Stimulated activated CD8-positive, alpha-beta memory T cell treated with anti-CD3 and anti-CD28 coated beads, Interleukin-15, amount 100 ng/mL, for 24 hours (primary cell): ENCODE measurements at places on chromosomes 5 and 9.

GRCh38 chr5:84718377-84718776 is 333.7 kb upstream of the EDIL3 start:
- no peak for DNase-seq

- DNase-seq, result no peak
These were observed 4.6 kb upstream of the CTNNA1 start for GRCh38 chr5:138748630-138749081.

DNA sequence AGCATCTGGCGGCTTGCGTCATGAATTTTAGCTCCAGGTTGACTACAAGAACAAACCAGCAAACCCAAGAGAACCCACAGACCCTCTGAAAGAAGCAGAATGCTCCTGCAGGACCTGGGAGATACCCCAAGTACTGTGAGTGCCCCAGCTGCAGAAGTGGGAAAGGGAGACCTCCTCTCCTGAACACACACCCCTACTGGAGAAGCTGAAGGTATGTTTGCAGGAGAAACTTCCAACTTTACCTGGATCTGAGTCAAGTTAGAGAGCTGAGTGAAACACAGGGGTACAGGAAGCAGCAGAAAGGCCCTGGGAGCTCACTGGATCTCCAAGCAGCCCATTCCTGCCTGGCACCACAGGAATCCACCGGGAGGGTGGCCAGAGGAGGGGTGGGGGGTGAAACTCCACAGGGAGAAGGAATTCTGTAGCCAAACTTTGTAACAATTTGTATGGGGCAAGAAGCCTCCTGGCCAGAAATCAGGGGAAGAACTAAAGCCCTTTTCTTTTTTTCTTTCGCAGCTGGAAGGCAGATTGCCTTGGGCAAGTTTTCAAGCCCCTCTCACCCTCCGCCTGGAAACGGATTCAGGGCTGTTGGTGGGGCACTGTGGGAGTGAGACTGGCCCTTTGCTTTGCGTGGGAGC is 576.2 kb downstream of the BNC2 start:
- DNase-seq, result no peak

- no peak for DNase-seq
These were observed 24.0 kb downstream of the HNRNPK start for GRCh38 chr9:83956086-83956435.

GRCh38 chr9:72292256-72292682 is 72.7 kb downstream of the ZFAND5 start:
- no peak for DNase-seq

DNA sequence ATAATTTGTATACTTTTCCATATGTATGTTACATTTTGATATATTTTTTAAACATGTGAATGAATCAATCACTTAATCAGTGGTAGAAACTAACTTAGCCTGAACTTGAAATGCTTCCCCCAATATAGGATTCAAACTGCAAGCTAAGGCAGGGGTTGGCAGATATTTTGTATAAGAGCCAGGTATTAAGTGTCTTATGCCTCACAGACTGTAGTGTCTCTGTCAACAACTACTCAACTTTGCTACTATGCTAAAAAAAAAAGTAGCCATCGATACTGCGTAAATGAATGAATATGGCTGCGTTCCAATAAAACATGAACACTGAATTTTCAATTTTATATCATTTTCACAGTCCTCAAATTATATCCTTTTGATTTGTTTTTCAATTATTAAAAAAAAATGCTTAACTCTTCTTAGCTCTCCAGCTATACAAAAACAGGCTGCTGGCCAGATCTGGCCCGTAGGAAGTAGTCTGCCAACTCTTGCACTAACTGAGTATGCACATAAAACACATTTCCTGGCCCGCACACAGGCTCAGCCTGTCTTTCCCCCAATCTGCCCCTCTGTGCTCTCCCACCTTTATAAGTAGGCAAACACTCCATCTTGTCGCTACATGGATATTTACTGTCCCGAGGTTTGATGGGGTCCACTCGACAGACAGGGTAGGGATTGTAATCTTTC is 91.8 kb downstream of the SAXO1 start:
- DNase-seq, result no peak

- DNase-seq, result no peak
These were observed 46.6 kb downstream of the RMI1 start for GRCh38 chr9:84027201-84027600.

DNA sequence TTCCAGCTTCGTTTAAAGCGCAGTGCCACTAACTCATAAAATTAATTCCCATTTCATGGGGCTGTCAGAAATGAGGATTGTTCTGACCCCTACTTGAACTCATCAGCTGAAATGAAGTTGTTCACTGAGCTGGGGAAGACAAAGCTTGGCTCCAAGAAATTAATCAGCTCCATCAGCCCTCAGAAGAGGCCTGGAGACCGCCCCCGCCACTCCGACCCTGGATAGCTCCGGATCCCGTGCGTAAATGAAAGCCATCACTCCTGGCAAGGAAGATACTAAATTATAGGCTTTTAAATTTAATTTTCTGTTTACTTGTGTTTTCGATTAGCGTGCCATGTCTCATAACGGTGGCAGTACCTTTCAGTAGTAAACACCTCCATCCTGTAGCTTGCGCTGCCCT is 142.8 kb upstream of the IRX2 start:
- DNase-seq, result no peak

DNA sequence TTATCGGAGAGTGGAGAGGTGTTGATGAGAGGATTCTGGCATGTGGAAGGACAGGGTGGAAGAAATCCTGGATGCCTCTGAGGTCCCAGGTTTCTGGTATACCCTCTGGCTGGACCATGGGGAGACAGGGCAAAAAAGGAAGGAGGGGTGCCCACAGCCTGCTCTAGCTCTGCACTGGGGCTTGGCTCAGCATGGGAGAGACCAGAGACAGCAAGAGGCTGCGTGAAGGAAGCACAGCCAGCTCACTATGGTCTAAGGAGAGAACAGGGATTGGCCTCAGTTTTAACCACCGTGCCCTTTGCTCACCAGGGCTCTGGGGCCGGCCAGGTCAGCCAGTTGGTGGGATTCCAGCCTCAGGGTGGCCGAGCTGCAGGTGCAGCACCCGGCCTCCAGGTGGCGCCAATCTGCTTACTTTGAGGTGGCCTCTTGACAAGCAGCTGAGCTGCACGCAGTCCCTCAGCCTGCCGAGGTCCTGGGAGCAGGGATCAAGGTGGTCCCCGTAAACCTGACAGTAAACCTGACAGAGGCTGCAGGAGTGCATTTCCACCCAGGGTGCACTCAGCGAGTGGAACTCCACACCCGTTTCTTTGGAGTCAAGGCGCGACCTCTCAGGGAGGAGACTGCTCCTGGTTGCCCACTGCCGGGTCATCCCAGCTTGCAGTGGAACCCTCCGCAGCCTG is 25.0 kb upstream of the SPTLC1 start:
- DNase-seq, result peak; percentile 53

- no peak for DNase-seq
These were observed 80.0 kb upstream of the NTRK2 start for GRCh38 chr9:84589542-84589941.

DNA sequence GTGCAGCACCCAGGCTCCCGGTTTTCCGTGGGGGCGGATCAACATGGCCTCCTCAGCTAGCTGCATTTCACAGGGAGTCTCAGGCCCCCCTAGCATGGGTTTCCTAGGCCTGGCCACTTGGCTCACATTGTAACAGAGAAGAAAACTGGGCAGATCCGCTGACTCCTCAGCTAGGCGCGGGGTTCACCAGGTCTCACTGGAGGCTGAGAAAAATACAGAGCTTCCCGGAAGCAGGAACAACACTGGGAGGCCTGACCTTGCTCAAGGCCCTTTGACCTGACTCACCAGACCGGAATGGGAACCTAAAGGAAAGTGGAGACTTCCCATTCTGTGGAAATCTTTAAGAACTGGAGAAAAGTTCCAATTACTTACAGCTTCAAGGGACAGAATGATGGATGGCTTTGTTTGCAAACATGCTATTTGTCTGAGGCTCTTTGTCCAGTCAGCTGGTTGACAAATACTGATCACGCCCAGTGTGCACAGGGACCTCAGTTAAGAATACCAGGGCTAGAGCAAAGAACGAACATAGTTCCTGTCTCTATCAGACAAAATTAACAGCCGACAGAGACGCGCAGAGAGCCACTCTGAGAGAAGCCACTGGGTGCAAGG is 88.7 kb upstream of the LRRTM2 start:
- no peak for DNase-seq

- DNase-seq, result no peak
These were observed 69.2 kb downstream of the CDH18 start for GRCh38 chr5:19918780-19919179.

GRCh38 chr5:25090275-25090674 is 445.5 kb upstream of the CDH10 start:
- no peak for DNase-seq

GRCh38 chr9:8071445-8071798 is 271.8 kb upstream of the DMAC1 start:
- no peak for DNase-seq

GRCh38 chr5:78811121-78811817 is 162.7 kb upstream of the LHFPL2 start:
- no peak for DNase-seq

DNA sequence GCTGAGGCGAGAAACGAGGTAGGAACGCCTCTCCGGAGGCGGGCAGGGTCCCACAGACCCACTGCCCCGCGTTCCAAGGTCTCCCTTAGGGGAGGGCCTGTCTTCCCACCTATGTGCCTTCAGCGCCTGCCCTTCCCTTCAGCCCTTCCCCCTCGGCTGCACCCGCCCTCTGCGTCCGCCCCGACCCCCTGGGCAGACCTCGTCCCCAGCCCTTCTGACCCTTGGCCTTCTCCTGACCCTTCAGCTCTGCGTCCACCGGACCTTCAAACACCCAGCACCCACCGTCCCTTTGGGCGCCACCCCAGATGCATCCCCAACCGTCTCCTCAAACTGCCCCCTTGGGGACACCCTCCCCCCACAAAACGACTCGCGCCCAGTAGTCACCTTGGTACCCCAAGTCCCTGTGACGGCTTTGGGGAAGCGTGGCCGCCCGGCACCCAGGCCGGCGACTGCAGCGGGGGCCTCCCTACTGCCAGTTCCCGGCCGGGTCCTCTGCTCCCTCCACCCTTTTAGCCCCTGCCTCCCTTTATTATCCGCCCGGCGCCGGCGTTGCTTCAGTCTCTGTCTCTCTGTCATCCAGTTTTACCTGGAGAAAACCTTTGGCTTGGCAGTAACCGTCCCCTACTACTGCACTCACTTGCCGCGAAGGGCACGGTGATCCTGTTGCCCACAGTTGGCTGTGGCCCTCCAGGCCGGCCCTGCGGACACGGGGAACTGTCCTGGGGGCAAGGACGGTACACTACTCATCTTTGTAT is 421 bp downstream of the RUSC2 start:
- no peak for DNase-seq

- no peak for DNase-seq
These were observed 43.2 kb upstream of the IL7R start for GRCh38 chr5:35813521-35813920.

- no peak for DNase-seq
These were observed 702 bp upstream of the PRELID2 start for GRCh38 chr5:145835848-145836239.

- DNase-seq, result no peak
These were observed 394.8 kb upstream of the MEF2C start for GRCh38 chr5:89277816-89278215.

GRCh38 chr9:88414298-88414697 is 26.1 kb downstream of the SPIN1 start:
- DNase-seq, result no peak

GRCh38 chr9:98502311-98502975 is 206.3 kb downstream of the GABBR2 start:
- DNase-seq, result no peak

DNA sequence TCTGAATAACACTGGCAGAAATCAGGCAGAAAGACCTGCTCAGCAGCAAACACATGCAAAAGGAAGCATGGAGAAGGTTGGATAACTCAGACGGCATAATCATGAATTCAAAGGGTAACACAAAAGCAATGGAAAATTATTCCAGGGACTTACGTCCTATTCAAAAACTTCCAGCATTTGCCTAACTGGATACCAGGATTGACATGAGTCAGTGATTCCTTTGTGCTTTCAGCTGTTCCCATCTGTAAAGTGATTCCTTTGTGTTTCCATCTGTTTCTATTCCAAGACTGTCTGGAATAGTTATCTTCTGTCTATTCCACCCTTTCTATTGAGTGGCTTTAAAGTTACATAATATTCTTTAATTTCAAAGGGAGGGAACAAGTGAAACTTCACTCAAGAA is 1361.7 kb upstream of the CDH9 start:
- DNase-seq, result no peak

DNA sequence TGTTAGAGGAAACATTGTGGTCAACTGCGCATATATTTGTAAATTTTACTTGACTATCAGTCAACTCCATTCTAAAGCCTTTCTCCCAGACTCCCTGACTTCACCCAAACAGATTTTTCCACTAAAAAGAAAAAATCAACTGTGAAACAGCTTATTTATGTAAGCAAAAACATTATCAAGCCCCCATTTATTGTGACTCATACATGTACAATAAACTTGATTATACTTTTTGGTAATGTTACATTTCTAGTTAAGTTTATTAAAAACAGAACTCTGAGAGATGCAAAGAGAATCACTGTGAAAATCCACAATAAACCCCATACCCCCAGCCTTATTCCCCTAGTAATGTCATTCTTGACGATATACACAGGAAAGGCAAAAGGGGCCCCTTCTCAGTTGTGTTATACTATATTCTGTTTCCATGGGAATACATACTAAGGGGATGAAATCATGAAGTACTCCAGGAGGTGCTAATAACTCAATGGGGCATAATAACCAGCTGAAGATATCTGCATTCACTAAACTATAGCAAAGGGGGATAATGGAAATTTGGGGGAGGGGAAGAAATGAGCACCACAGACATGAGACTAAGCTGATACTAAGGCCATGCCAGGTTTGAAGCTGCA is 616.0 kb downstream of the ACTL7B start:
- no peak for DNase-seq

DNA sequence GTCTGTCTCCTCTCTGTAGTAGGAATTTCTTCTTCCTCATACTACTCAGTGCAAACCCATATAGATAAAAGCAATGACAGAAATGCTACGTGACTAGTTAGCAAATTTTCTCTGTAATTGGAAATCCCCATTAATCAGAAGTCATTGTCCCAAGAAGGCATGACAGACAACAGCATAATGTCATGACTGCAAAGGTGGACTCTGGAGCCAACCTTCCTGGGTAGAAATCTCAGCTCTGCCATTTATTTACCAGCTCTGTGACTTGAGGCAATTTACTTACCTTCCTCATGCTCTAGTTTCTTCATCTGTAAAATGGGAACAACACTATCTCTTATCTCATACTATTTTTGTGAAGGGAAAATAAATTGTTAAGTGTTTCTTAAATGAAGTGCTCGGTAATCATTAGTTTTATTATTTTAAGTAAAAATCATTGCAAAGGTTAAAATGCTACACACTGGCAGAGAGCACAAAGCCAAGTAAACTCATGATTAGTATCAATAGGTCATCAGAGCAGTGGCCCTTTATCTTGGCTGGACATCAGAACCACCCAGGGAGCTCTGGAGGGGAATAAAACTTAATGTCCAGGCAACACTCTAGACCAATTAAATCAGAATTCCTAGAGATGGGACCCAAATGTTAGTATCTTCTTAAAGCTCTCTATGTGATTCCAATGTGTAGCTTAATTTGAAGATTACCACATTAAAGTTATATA is 43.8 kb upstream of the FST start:
- DNase-seq, result no peak
